Fibroblast of lung (primary cell): ENCODE measurements at places on chromosomes 2 and 18. TPM values are rescaled to one million over a fixed set of nuclear protein-coding genes. Genes with fewer than 3 reads are reported as not detected.

DNA sequence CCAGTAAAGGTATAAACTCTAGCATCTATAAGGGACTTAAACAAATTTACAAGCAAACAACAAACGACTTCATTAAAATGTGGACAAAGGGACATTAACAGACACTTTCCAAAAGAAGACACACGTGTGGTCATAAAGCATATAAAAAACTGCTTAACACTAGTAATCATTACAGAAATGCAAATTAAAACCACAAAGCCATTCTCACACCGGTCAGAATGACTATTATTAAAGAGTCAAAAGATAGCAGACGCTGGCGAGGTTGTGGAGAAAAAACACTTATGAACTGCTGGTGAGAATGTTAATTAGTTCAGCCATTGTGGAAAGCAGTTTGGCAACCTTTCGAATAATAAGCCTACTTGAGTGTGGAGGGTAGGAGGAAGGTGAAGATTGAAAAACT is 217.1 kb upstream of the DLGAP1 start:
- no peak for DNase-seq

- no peak for DNase-seq
Measured at GRCh38 chr2:169715379-169716237, 18.0 kb upstream of the KLHL23 start.

DNA sequence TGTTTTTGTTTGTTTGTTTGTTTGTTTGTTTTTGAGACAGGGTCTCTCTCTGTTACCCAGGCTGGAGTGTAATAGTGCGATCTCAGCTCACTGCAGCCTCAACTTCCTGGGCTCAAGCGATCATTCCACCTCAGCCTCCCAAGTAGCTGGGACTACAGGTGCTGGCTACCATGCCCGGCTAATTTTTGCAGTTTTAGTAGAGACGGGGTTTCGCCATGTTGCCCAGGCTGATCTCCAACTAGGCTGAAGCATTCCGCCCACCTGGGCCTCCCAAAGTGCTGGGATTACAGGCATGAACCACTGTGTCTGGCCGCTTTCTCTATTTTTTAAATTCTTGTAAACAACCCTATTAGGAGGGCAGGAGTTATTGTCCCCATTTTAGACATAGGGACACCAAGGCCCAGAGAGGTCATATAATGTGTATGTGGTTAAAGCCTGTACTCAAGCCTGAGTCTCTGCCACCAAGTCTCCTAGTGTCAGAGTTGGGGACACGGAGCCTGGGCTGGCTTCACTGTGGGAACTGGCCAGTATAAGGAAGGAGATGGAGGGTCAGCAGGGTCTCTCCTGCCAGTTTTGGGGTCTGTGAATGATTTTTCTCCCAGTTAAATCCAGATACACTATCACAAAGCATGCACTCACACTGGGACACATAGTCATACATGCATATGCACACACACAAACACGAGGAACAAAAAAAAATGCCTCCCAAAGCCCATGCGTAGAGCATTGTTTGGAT is 27.5 kb upstream of the MCFD2 start:
- DNase-seq: no peak

DNA sequence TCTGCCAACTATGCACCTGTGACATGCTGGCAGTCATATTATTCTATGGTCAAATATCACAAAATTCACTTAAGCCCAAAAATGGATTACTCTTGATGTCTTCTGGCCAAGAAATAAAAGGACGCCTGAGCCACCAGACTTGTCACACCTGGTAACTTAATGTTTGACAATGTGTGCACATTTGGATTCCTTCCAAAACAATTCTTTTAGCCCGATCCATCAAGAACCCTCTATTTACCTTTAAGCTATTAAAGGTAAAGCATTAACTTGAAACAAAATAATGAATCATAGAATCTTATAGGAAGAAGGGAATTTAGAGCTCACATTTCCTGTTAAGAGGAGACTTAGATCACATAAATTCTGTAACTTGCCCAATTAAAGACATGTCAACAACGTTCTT is 46.5 kb upstream of the NFU1 start:
- no peak for DNase-seq

GRCh38 chr2:88038263-88039105 is 17.1 kb downstream of the KRCC1 start:
- DNase-seq: peak; percentile 95

- DNase-seq: no peak
Measured at GRCh38 chr2:123692121-123692520, 333.0 kb upstream of the CNTNAP5 start.

GRCh38 chr18:59952283-59953007 is 52.6 kb downstream of the PMAIP1 start:
- DNase-seq: no peak

DNA sequence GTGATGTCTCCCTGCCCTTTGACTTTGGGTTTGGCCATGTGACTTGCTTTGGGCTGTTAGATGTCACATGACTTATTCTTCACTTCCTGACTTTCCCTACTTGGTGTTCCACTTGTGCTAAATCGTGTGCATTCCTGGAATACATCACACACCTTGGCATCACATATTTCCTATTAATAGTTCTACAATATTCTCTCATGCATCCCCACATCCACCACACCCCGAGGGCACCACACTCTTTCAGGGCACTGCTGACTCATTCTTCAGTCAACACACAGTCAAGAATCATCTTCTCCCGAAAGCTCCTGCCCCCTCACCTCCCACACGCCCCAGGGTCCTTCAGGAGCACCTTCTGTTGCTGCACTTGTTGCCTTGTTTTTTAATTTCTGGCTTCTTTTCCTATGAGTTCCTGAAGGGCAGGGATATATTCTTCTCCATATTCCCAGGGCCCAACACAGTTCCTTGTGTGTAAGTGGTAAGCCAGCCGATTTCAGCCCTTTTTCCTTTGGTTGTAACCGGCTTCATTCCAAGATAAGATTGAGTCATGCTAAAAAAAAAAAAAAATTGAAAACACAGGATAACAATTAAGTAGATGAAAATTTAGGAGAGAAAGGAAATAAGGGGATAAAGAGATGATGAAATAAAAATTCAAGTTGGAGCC is 341.4 kb downstream of the SLC4A3 start:
- DNase-seq: peak; percentile 71

DNA sequence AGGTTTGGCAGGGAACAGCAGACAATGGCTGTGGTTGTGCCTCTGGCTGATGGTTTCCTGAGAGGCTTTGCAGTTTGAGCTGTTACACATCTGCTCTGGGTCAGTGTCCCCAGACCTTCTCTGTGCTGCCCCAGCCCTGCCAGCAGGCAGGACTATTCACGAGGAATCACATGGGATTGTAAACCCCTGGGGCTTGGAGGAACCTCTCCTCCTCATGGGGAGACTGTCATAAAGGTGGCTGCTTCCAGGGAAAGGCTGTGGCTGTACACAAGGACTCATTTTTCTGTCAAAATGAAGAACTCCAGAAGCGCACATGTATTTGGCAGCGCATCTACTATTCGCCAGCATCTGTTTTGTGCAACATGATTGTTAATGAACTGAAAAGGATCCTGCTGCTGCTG is 142.6 kb upstream of the CYP1B1 start:
- DNase-seq: peak; percentile 34

DNA sequence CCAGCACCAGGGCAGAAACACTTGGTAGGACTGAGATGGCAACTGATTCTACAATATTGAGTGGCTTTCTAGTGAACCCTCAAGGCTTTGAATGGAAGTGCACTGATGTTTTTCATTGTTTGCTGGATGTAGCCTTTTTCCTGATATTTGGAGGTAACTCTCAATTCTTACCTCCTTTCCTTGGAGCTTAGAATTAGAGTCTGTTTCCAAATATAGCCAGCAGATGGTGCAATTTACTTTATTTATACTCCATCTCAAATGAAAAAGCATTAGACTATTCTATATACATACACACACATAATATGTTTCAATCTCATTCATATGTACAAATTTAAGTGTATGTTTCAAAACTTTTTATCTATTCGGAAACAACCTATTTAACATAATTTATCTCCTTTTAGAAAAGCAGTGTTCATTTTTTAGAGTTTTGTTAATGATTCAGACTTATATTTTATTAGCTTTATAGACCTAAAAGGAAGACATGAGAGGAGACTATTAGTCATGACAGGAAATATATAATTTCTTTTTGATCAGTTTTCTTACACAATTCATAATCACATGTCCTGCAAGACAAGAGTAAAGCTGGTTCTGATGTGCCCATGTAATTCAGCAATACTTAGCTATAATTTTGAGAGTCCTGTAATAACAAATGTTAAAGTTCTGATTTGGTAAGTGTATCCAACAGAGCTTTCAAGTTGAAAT is 124.8 kb downstream of the NUP35 start:
- DNase-seq: peak; percentile 16

DNA sequence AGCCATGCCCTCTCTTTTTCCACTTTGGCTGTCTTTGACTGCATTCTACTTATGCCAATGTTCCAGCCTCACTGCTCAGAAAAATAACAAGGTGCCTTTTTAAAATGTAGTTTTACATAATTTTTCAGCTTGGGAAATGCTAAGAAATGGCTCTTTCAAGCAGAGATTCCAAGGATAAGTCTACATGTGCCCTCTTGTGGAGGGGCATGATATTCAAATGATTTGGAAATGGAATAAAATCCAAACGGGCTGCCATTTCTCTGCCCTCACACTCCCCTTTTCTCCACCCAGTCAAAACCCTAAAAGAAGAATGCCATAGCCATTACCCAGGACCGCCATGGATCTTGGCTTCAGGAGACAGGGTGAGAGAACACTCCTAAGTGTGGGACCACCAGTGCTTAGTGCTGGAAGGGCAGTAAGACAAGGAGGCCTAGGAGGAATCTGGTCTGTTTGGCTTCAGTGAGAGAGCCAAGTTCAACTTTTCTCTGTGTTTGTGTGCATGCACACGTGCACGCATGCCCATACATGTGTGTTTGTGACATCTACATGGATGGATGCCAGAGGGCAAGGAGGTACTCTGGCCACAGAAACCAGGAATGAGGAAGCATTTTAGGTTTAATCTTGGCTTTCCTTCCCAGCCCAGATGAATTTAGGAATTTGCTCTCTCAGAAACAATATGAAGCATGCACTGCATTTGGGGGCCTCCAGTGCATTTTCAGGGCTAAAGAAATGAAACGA is 174.0 kb upstream of the SLC14A2 start:
- peak; percentile 8 for DNase-seq

- DNase-seq: no peak
Measured at GRCh38 chr2:71668326-71669057, 215.1 kb downstream of the DYSF start.

DNA sequence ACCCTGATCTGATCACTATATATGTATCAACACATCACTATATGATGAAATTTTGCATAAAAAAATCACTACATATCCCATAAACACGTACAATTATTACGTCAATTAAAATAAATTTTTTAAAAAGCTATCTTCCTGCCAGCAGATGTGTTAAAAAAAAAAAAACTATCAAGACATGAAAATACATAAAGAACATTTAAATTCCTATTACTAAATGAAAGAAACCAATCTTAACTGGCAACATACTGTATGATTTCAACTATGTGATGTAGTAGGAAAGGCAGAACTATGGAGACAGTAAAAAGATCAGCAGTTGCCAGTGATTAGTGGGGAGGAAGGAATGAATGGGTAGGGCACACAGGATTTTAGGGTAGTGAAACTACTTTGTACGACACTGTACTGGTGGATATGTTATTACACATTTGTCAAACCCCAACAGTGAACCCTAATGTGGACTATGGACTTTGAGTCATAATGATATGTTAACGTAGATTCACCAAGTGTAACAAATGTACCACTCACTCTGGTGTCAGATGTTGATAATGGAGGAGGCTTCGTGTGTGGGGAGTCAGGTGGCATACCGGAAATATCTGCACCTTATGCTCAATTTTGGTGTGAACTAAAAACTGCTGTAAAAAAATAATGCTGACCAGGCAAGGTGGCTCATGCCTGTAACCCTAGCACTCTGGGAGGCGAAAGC is 27.4 kb downstream of the USP34 start:
- DNase-seq: no peak

GRCh38 chr18:830315-830901 is 18.4 kb upstream of the YES1 start:
- peak; percentile 39 for DNase-seq

IL1RN gene
- not detected in 2 replicates for total RNA-seq

IGFBP2 gene
- total RNA-seq: 32.6 and 36.3 TPM in 2 replicates

NT5C1B gene
- total RNA-seq: not detected in 2 replicates

DRC1 gene
- total RNA-seq: under 0.01 and 0.26 TPM in 2 replicates

MSTN gene
- total RNA-seq: 0.26 and 3.1 TPM in 2 replicates

AMER3 gene
- total RNA-seq: not detected in 2 replicates

MAL gene
- under 0.01 TPM in 1 of 2 replicates, not detected in the other for total RNA-seq

SPEG gene
- 13.1 and 20.1 TPM in 2 replicates for total RNA-seq
